ENCODE measurements at places on chromosomes 12 and 14. TPM values are rescaled to one million over a fixed set of nuclear protein-coding genes. Genes with fewer than 3 reads are reported as not detected.

DNA sequence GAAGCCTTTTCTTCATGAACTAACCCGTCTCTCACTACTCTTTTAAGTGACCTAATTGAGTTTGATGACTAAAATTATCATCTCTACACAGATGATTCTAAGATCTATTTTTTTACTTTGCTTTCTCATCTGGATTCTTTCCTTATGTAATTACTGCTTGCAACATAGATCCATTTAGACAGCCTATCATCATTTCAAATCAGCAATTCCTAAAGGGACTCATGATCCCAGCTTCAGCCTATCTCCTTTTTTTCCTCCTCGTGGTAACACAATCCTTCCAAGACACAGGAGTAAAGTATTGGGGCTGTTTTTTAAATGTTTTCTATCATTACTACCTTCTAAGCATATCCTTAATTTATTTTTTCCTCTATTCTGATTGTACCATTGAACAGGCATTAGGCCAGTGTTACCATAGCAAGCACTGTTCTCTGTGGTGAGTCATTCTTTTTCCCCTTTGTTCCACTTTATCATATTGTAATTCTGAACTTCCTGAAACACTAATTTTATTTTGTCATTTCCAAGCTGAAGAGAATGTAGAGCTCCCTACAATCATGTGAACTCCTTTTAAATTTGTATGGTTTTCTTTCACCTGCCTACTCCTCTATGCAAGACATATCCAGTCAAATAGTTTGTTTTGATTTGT lies 190.4 kb upstream of the FAR2 start:
- DNase-seq, result no peak

DNA sequence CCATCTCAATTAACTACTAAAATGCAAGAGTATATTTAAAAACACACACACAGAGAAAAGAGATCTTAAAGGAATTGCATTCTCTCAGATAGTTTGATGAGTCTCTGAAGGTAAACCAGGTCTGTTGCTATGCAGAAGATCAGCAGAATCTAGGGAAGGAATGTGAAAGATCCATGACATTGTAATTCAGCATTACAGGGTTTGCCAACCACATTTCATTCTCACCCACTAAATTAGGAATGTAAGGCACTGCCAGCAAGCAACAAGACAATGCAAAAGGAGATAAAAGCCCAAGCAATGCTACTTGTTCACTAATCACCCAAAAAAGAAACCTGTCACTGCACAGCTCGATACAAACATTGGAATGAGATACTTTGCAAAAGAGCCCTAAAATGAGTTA lies 106.3 kb downstream of the LRIG3 start:
- DNase-seq, result no peak

SERPINA1 gene
- total RNA-seq, result not detected

GRCh38 chr14:93789228-93790130 lies 1.2 kb upstream of the PRIMA1 start:
- DNase-seq, result peak; percentile 23

KITLG gene
- 6.2 TPM for total RNA-seq

- DNase-seq, result no peak
Measured at GRCh38 chr12:67449591-67450052, 180.5 kb downstream of the CAND1 start.

GRCh38 chr14:90883782-90884181 lies 67.6 kb upstream of the TTC7B start:
- no peak for DNase-seq

- DNase-seq, result no peak
Measured at GRCh38 chr14:94601884-94602391, 10.3 kb upstream of the SERPINA3 start.

DNA sequence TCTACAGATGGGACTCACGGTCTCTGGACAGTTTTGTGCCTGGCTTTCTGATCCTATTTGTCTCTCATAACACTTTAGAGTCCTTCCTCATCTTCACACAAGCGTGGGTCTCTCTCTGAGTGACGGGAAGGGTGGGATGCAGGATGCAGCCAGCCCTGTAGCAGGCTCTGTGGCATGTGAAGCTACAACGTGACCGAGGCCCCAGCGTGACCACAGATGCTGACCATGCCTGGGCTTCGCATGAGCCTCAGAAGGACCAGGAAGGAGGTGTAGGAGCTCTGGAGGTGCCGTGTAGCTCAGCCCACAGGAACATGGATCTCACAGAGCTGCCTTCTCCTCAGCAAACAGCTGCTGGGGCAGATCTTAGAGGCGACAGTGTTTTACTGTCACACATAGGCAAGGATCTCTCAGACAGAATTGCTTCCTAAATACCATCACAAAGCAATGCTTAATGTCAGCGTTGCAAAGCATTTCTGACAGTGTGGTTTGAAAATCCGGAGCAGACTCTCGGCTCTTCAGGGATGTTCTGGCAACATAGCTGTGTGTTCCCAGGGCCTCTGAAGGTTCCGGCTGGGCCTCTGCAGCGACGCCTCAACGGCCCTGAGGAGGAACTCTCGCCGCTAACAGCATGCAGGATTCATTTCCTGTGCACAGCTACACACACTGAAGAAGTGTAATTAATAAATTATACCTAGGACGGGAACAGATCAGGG lies 21.9 kb downstream of the ANKLE2 start:
- DNase-seq, result no peak

DNA sequence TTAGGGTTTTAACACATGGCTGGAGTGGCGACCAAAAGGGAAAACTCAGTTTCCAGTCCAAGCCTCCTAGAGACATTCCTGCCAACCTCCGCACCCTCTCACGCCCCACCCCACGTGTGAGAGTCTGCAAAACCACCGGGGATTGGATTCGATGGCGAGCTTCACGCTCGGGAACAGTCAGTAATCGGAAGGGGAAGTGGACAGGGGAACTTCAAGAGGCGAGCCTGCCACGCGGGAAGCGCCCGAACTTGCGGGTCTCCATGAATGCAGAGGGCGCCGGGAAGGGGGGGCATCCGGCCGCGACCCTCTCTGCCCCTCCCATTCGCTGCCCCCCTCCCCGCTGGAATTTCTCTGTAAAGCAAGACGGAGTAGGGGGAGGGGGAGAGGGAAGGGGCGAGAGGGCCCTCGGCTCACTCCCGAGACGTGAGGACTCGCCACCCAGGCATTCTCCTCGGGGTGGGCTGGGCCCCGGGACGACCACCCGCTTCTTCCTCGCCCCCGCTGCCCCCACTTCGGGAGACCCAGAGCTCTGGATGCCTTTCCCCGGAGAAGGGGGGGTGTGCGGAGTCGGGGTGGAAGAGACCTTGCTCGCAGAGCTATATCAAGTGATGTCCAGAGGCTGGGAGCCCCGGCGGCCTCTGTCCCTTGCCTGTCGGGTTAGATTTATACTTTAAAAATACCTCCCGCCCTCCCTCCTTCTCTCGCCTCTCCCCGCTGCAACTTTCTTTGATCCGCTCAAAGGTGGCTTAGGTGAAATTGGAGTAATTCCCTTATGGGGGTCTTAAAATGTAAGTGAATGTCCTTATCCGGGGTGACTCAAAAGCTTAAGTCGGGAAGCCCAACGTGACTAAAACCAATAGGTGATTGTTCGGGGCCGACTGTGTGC lies 2.5 kb upstream of the CCND2 start:
- peak; percentile 41 for DNase-seq

GRCh38 chr14:76235628-76236027 lies 83.9 kb downstream of the GPATCH2L start:
- DNase-seq, result no peak

DNA sequence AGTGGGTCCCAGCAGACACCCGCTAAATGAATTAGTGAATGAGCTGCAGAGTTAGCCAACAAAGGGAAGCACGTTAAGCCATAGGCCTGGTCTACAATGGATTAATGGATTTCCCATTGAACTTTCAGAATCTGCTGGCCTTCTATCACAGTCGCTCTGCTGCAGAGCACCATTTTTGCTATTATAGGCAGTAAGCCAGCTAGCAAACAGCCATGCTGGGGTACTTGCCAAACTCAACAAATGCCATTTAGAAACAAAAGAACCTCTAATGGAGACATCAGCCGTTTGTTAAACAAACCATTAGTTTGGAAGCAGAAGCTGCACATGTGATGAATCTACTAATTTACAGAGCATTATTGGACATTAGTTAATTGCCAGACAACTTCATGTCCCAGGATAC lies 181.1 kb upstream of the STXBP6 start:
- DNase-seq, result no peak

DNA sequence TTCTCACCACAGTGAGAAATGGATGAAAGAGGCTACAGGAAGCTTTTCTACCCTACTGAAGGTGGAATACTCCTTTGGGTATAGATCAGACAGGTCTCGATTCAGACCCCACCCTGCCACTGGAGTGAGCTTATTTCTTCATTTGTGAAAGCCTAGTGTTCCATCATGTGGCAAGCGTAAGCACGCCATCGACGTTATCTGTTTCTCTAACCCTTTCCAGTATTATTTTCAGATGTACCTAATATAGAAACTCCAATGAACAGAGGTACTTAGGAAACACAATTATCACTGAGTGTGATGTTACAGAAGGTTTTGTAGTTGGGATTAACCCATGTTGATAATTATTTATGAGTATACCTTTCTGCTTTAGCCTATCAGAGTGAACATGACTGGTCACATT lies 12.4 kb downstream of the PEBP1 start:
- DNase-seq, result no peak

SLIRP gene
- total RNA-seq, result 164 TPM

- no peak for DNase-seq
Measured at GRCh38 chr12:77120156-77121085, 55.1 kb upstream of the E2F7 start.

- no peak for DNase-seq
Measured at GRCh38 chr12:104222976-104223375, 7.4 kb downstream of the TXNRD1 start.

CLEC2A gene
- not detected for total RNA-seq

TEX52 gene
- not detected for total RNA-seq

C1S gene
- total RNA-seq, result 2.2 TPM

- DNase-seq, result no peak
Measured at GRCh38 chr12:93526786-93527428, 45.6 kb upstream of the SOCS2 start.

GRCh38 chr12:91335699-91336098 lies 153.1 kb upstream of the DCN start:
- no peak for DNase-seq

GRCh38 chr12:124953689-124954405 lies 35.1 kb downstream of the DHX37 start:
- no peak for DNase-seq

CARMIL3 gene
- 9.4 TPM for total RNA-seq

DNA sequence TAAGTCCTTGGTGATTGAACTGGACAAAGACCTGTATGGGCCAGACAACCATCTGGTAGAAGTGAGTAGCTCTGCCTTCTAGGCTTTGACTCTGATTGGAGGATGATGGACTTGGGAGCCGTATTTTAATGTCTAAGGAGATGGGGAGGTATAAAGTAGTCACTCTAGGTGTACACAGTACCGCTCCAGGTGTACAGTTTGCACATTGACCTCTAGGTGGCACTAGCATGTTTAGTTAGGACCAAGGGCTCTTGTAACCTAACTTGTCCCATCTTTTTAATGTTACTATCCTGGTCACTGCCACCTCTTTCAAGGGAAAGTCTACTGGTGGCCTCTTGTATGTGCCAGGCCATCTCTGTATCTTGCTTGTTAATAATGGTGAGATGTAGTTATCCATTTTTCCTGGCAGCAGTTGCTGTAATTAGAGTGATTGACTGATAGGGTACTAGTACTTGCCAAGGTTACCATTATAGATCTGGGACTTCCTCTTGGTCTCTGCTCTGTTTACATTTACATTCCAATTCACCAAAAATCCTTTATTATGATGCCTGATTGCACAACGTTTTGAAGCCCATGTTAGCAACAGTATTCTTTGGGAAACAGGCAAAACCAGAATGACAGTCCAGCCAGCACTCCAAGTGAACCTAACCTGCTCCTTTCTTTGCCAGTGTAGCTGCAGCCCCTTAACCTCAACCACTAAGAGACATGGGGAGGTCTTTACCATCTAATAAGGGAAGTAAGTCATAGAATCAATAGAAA lies 3.6 kb downstream of the SMARCD1 start:
- DNase-seq, result peak; percentile 25

- no peak for DNase-seq
Measured at GRCh38 chr14:99129211-99129696, 142.7 kb downstream of the BCL11B start.

TSHR gene
- not detected for total RNA-seq

GRCh38 chr14:96422992-96423391 lies 31.1 kb downstream of the AK7 start:
- DNase-seq, result no peak

- no peak for DNase-seq
Measured at GRCh38 chr12:129762436-129762835, 141.4 kb downstream of the TMEM132D start.

DNA sequence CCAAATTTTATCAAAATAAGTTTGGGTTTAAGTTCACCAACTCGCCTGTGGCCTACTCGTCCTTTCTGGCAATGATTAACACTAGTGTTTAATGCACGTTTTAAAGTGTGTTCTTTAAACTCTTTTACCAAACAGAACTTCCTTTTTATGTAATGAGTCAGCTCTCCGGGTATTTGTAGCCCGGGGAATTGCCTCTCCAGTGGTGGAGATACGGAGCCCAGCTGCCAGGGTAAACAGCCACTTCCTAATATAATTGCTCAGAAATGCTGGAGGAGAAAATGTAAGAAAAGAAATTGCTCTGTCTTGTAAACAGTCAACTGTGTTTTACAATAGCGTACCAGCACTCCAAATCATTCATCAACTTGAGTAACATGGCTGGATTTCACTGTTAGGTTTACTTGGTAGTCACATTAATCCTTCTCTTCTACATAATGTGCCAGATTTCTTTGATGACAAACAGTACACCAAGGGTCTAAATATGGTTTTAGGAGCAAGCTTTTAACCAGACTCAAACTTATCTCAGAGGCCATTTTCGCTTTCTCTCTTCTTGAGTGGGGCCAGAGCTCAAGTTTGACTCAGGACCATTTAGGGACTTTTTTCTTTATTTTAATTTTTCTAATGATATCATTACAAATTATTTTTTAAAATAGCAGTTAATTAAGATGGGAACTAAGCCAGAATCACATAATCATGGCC lies 101.2 kb upstream of the SLC38A2 start:
- no peak for DNase-seq

DNA sequence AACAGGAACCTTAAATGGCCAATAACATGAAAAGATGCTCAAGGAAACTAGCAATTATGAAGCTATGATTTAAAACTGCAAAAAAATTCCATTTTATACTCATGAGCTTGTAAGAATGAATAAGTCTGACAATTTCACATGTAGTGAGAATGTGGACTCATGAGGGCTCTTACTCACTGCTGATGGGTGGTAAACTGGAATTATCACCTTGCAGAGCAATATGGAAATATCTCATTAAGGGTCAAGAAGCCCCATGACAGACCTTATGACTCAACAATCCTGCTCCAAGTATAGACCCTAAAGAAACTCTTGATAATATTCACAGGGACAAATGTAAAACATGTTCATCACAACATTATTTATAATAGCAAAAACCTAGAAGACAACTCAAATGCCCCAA lies 23.5 kb upstream of the SMAGP start:
- DNase-seq, result no peak

GRCh38 chr12:131785763-131786330 lies 42.3 kb upstream of the MMP17 start:
- no peak for DNase-seq

- no peak for DNase-seq
Measured at GRCh38 chr12:109832541-109833306, 474 bp downstream of the TRPV4 start.

KIF26A gene
- 15.2 TPM for total RNA-seq

Measured in neural crest cell (in vitro differentiated cells).